Activated naive CD8-positive, alpha-beta T cell treated with anti-CD3 and anti-CD28 coated beads, Interleukin-2, amount 50 U/mL, for 24 hours (primary cell): ENCODE measurements at places on chromosomes 7 and 10.

- no peak for DNase-seq
Observed at GRCh38 chr10:75195035-75195763, 15.4 kb upstream of the VDAC2 start.

GRCh38 chr7:123282181-123282580, 82.4 kb upstream of the SLC13A1 start:
- no peak for DNase-seq

GRCh38 chr7:2301511-2301863, 12.8 kb downstream of the SNX8 start:
- no peak for DNase-seq

- no peak for DNase-seq
Observed at GRCh38 chr10:66941491-66941890, 15.7 kb downstream of the LRRTM3 start.

DNA sequence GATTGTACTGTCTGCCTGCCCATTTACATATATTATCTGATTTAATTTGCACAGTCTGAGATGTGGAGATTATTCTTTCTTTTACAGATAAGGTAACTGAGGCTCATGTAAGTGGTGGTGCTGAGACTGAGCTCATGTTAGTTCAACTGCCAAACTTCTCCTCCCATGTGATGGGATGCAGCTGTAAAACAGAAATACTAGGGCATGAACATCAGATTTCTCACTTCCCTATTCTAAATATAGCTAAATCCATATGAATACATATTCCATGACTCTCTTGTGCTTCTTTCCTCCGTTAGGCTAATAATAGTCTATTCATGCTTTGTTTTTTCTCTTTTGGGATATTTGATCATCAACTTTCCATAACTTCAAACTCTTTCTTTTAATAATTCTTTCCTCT, 84.7 kb downstream of the PTPRZ1 start:
- DNase-seq: no peak

DNA sequence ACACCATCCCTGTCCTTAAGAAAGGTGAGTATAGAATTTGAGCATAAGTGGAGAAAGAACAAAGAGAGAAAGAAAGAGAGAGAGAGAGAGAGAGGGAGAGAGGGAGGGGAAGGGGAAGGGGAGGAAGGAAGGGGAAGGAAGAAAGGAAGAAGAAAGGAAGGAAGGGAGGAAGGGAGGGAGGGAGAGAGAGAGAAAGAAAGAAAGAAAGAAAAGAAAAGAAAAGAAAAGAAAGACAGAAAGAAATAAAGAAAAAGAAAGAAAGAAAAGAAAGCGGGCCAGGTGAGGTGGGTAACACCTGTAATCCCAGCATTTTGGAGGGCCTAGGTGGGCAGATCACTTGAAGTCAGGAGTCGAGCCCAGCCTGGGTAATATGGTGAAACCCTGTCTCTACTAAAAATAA, 19.9 kb downstream of the CCL24 start:
- no peak for DNase-seq

DNA sequence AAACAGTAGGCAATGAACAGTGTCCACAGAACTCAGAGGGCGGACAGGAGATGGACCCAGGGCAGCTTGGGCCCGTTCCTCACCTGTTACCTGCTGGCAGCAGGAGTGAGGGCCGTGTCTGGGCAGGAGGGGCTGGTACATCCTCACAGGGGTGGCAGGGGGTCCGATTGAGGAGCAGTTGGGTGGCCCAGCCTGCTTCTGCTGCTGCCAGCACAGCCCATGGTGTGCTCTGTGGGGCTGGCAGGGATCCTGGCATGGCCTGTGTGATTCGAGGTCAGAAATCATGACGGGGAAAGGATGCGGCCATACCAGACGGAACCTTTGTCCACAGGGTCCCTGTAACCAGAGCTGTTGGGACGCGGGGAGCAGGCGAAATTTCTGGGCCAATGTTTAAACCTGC, 49.6 kb downstream of the INPP5A start:
- no peak for DNase-seq

GRCh38 chr10:16519908-16520861, 1.5 kb downstream of the C1QL3 start:
- DNase-seq: peak; percentile 20

GRCh38 chr7:91974066-91974465, 33.4 kb downstream of the AKAP9 start:
- DNase-seq: no peak

GRCh38 chr10:125084614-125085257, 75.6 kb downstream of the CTBP2 start:
- DNase-seq: no peak

GRCh38 chr7:88278881-88279280, 27.8 kb downstream of the STEAP4 start:
- DNase-seq: no peak

GRCh38 chr7:131959106-131959812, 402.8 kb upstream of the PODXL start:
- DNase-seq: no peak

DNA sequence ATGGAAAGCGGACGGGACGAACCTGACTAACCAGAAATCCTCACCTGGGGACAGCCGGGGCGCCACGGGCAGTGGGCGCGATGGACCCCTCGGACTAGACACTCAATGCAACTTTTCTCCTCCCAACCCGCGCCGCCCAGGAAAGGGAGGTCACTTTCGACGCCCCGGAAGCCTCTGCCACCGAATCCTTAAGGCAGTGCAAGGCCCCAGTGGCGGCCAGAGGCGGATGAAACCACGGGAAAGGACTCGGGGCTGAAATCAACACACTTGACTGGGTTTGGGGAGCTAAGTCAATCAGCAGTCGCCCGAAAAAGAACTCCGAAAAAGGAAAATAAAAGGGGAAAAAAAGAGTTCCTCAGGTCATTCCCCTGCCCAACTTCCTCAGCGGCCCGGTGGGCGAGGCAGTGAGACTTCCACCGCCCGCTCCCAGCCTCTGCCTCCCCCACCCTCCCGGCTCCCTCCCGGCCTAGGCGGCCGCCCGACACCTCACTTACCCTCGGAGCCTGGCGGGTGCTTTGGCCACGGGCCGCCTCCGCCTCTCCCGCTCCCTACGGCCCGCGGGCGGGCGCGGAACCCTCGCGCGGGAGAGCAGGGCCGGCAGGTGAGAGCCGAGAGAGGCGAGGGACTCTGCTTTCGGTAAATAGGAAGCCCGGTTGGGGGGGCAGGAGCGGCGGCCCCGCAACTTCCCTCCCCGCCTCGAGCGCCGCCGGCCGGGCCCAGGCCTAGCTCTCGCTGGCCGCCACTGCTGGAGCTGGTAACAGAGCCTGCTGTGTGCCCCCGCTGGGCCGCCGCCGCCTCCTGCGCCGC, 518 bp downstream of the WAPL start:
- DNase-seq: peak; percentile 56

DNA sequence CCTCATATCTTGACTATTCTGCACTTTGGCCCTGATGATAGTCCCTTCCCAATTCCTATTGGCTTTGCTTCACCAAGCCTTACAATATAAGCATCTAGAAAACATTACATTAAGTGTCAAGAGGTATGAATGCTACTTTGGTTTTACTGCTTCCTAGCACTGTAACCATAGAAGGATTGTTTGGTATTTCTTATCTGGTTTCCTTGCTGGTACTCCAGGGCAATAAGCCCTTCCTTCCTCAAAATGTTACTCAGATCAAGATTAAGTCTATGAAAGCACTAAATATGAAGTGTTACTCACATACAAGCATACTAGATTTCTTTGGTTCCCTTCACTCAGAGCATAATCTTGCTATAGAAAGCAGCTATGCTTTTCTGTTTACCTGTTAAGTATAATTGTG, 492.5 kb downstream of the ETV1 start:
- DNase-seq: no peak

GRCh38 chr7:33562996-33563395, 342.3 kb upstream of the BMPER start:
- no peak for DNase-seq

- DNase-seq: no peak
Observed at GRCh38 chr7:106049139-106049752, 62.9 kb downstream of the SYPL1 start.

DNA sequence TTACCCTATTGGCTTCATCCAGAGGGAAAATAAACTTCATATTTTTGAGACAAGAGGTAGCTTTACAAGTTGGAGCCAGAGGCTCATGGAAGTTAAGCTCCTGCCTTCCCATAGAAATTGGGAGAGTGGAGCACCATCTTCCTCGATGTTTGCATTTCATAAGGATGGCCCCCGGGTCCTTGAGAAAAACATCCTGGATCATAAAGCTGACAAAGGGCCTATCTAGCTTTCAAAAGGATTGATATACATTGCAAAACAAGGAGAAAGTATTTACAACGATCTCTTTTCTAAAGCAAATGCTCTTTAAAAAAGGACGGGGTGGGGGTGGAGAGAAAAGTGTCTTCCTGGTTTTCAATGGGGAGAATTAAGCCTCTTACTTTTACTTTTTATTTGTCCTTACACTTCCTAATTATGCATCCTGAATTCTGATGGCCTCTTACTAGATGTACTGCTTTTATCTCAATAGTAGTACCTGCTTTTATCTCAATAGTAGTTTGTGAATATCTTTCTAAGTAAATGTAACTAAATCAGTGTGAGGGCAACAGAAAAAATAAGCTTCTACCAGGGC, 65.6 kb downstream of the PTPRZ1 start:
- DNase-seq: no peak

- DNase-seq: no peak
Observed at GRCh38 chr10:77305650-77306632, 331.7 kb downstream of the KCNMA1 start.

DNA sequence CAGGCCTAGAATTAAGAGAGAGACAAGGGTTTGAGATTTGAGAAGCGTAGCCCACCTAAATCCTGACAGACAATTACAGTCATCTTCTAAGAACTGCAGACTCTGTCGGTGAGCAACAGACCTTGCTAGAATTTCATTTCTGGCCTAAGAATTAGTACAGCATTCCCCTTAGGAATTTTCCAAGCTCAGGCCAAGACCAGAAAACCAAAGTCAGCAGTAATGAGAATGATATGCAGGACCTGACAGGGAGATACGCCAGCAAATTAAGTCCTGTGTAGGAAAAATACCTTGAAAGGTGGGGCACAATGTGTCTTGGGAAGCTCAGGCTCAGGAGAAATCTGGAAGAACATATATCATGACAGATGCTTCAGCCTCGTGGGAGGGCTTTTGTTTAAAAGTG, 52.7 kb upstream of the HERPUD2 start:
- DNase-seq: no peak

- peak; percentile 69 for DNase-seq
Observed at GRCh38 chr10:87818505-87819288, 671 bp upstream of the ATAD1 start.

- DNase-seq: no peak
Observed at GRCh38 chr7:150398965-150399320, 19.8 kb downstream of the ZNF775 start.

DNA sequence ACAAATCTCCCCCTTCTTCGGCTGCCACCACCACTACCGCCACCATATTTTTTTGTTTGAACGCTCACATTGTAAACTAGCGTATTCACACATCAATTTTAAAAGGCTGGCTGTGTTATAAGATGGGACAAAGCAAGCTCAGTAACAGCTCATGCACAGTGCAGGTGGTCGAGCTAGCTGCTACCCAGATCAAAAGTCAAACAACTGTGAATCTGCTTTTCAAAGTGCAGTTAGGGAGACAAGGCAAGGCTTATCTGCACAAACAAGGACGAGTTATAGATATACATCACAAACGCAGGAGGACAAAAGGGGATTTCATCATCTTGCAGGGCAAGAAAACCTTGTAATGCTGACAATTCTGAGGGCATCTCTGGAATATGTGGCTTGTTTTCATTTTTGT, 231.6 kb downstream of the VTI1A start:
- no peak for DNase-seq

- DNase-seq: no peak
Observed at GRCh38 chr7:28406192-28406591, 6.1 kb upstream of the CREB5 start.

GRCh38 chr10:69641261-69641980, 11.4 kb downstream of the FAM241B start:
- no peak for DNase-seq

GRCh38 chr7:99643464-99643863, 26.7 kb downstream of the ZSCAN25 start:
- DNase-seq: no peak

DNA sequence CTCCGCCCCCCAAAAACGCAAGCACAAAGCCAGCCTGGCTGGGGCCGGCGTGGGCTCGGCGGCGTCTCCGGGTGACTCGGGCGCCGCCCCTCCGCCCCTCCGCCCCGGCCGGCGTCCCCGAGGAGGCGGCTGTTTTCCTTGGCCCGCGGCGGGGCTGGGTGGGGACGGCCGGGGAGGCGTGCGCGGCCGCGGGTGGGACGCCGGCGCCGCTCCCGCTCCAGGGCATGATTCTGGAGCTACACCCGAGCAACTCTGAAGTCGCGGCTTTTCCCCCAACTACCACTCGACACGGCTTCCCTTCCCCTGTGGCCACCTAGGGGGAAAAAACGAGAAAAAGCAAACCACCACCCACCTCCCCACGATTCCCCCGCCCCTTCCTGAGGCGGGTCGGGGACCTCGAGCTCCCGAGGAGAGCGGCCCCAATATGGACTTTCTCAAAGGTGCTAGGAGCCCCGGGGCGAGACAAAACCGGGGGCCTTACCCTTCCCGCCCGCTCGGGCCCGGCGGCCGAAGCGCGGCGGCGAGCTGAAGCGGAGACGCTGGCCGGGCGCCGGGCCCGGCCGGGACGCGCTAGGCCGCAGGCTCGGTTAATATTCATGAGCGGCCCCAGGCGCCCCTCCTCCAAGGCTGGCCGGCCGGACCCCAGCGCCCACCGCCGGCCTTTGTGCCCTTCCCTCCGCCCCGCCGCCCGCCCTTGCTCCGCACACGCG, 856 bp downstream of the ARHGAP21 start:
- peak; percentile 60 for DNase-seq

- no peak for DNase-seq
Observed at GRCh38 chr10:43084812-43085211, 7.9 kb downstream of the RET start.

GRCh38 chr10:52954407-52954806, 181.8 kb upstream of the MBL2 start:
- DNase-seq: no peak

DNA sequence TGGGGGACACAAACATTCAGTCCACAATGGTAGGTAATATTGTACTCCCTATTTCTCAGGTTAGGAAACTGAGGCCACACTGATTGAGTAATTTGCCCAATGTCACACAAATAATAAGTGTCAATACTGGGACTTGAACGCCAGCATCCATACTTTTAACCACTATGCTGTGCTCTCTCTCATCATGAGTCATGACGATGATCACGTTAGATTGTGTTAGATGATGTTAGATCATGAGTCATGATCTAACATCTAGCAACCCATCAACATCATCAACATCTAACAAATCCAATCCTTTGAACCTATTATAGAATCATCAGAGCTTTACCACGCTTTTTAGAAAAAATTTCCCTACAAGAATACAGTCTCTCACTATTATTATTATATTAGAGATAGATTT, 28.1 kb upstream of the HERPUD2 start:
- DNase-seq: no peak

GRCh38 chr7:50534690-50535290, 30.4 kb downstream of the DDC start:
- no peak for DNase-seq

GRCh38 chr7:44383566-44383965, 58.2 kb upstream of the CAMK2B start:
- DNase-seq: no peak

DNA sequence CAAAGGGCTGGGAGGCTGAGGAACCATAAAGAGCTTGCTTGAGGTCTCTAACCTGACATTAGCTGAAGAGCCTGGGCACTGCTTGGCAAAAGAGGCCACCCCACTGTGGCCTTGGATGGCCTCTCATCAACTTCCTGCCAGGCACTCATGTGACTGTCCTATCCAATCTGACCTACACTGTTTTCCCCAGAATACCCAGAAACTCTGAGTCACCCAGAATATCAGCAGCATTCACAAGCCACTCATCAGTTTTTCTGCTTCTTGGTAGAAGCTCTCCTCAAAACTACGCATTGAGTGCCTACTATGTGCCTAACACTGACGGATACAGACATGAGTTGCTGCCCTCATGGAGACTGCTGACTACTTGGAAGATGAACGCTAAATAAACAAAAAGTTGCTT, 4.1 kb upstream of the NT5C2 start:
- peak; percentile 31 for DNase-seq
